ENCODE measurements at places on chromosomes 16 and 17.
A peak's percentile ranks its signal among the peaks of the same experiment; 100 is the strongest.

GRCh38 chr17:48198950-48199541 is 91.5 kb downstream of the SNX11 start:
- DNase-seq, result no peak

DNA sequence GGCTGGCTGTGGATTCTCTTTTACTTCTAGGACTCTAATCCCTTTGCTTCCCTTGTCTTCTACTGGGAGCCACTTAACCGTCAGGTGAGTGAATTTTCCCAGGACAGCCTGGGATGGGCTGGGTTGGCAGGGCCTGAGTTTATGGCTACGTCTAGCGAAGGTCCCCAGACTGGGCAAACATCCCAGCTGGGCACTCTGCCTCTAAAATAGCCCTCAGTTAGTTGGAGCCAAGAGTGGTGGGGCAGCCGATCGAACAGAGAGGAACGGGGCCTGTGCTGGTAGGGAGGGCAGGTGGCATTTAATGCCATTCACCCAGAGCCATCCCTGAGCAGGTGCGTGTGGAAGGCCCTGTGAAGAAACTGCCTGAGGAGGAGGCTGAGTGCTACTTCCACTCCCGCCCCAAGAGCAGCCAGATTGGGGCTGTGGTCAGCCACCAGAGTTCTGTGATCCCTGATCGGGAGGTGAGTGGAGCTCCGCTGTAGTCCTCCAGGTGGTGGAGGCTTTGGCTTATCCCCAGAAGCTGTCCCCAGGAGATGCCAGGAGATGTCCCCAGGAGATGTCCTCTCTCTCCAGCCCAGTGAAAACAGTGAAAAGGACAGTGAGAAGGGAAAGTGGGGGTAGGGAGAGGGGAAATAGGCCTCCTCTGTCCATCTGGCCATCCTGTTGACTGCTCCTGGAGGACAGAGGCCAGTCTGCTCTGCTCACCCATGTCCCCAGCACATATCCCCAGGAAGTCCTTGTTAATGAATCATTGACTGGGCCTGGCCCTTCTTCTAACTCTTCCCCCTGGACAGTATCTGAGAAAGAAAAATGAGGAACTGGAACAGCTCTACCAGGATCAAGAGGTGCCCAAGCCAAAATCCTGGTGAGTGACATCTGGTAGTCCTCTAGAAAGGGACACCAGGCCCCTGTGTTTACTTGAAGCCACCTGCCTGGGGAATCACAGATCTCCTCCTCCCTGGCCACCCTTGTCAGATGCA is 4.4 kb downstream of the PNPO start:
- no peak for DNase-seq

GRCh38 chr16:291539-291938 is 8.6 kb downstream of the PDIA2 start:
- DNase-seq, result no peak

DNA sequence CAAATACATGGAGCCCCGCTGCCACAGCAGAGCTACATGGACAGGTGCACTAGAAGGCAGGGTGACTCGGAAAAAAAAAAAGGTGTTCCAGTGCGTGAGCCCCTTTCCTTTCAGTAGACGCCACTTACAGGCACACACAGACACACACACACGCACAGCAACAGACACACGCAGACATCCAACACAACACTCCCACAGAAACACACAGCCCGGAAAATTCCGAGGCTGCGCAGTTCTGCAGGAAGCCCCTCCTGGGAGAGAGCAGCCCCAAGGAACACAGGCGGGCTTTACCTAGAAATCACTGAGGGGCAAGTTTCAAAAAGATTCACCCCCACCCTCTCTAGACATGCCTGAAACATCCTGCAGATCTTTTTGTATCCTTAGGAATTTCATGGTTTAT is 136.0 kb upstream of the WSB1 start:
- no peak for DNase-seq

- no peak for DNase-seq
Measured at GRCh38 chr17:70021726-70022125, 53.3 kb upstream of the KCNJ16 start.

- peak; percentile 77 for DNase-seq
Measured at GRCh38 chr17:47188271-47188875, 722 bp downstream of the CDC27 start.

DNA sequence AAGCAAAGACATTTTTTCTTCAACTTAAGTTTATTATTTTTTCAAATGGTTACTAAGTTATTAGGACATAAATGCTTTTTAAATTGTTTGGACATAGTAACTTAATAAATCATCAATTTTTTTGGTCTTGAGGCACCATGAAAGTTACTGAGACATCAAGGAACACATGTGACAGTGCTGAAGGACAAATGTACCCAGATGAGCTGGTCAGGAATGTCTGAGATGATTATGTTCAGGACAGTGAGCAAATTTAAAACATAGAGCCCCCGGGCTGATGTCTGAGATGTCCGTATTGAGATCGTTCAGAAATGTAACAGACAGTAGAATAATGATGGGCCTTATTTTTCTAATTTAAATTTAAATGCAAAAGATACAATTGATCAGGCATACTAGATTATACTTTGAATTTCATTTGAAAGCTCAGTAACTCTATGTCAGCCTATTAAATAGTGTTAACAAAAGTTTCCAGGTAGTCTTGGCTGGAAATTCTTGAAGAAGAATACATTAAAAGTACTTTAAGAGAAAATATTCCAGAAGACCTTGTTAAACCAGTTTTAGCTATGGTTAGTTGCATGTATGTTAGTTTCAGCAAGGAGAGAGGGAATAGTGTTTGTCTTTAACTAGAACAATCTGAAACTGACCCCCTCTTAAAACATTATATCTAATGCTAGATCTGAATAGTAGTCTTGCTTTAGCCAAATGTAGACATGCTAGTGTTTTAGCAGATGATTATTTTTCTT is 36.4 kb downstream of the SEC14L1 start:
- no peak for DNase-seq

- DNase-seq, result no peak
Measured at GRCh38 chr16:55566432-55567175, at the start of gene CAPNS2. CAPNS2 (plus strand) TSS chr16:55566684; CDS start chr16:55566757, 73 bp downstream.

DNA sequence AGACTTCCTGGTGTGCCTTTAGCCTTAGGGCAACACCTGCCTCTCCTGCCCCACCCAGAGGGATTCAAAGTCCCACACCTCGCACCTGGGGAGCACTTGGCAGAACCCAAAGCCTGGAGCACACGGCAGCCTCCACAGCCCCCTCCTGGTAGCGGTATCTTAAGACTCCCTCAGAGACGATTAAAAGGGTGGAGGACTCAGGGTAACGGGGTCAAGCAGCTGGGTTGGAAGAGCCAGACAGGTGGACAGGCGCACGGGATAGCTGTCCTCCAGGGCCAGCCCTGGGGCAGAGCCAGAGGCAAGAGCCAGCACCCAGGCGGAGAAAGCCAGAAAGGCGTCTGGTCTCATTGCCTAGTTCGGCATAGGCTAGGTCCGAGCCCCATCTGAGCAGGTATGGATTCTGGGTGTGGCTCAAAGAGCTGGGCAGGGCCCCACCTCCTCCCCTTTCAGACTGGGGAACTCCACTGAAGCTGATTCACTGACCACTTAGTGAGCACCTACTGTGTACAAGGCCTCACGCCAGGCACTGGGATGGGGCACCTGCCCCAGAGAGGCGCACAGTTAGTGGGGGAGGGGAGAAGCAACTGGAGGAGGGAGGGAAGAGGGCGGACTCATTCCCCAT is 55.0 kb upstream of the MEAK7 start:
- no peak for DNase-seq

DNA sequence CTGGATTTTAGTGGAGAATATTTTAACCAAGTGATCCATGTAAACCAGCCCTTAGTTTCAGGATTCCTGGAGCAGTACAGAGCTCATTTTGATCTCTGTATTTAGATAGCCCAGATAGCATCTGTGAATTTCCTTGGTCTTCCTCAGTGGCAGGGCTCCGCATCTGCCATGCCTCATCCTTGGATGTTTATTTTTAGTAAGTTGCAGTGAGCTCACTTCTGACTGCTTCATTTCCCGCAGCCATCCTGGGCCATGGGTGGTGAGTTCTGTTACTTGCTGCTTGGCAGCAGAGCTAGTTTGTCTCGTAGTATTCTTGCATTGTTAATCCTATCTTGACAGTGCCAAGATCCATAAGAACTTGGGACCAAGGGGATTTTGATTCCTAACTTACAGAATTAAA is 33.7 kb downstream of the IST1 start:
- no peak for DNase-seq

- DNase-seq, result no peak
Measured at GRCh38 chr17:17767154-17767869, 69.5 kb downstream of the SREBF1 start.

- DNase-seq, result no peak
Measured at GRCh38 chr17:77698903-77699623, 259.4 kb upstream of the TNRC6C start.

- DNase-seq, result no peak
Measured at GRCh38 chr16:10838621-10839278, 20.2 kb upstream of the TVP23A start.

- peak; percentile 6 for DNase-seq
Measured at GRCh38 chr17:80689129-80689619, 144.5 kb downstream of the RPTOR start.

Data from hematopoietic multipotent progenitor cell treated with erythropoietin and hydrocortisone succinate and interleukin-3 and kit ligand, for 15 days (in vitro differentiated cells).